ENCODE measurements at places on chromosomes 7 and 10.

DNA sequence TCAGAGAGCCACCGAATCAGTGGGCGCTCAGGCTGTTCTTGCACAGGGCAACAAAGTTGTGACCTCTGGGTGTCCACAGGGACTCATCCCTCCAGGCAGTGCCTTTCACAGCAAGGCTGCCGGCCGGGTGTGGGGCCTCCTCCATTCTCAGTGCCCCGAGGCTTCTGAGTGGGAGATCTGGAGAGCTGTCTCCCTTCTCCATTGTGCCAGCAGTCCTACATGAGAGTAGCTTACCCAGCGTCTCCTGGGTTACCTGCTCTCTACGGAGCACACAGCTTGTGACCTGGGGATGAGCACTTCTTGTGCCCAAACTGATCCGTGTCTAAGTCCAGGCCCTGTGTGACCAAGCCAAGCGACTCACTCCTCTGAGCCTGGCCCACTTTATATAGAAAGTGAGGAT is 240.9 kb upstream of the GRB10 start:
- DNase-seq: no peak

DNA sequence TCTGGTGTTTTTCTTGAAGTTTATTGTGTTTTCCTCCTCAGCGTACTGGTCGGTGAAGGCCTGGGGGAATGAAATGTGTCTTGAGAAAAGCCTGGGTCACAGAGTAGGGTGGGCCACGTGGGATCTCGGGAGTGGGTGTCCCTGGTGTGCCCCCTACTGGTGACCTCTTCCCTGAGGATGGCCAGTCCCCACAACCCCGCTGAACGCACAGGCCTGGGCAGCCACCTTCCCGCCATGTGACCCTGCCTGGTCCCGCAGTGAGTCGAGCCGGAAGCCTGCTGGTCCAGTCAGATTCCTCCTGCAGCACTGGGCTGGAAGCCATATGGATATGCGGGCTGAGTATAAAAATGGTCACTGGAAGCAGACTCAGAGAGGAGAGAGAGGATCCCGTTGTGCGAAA is 52.9 kb upstream of the GNA12 start:
- no peak for DNase-seq

DNA sequence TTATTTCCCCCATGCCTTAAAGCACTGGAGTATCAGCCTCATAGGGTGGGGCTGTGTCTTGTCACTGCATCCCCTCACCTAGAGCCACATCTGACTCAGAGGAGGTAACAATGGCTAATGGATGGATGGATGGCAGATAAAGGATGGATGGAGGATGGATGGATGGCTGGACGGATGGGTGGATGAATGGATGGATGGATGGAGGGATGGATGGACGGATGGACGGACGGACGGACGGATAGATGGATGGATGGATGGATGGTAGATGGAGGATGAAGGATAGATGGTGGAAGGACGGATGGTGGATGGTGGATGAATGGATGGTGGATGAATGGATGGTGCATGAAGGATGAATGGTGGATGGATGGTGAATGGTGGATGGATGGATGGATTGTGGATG is 77.2 kb downstream of the PDGFA start:
- no peak for DNase-seq

DNA sequence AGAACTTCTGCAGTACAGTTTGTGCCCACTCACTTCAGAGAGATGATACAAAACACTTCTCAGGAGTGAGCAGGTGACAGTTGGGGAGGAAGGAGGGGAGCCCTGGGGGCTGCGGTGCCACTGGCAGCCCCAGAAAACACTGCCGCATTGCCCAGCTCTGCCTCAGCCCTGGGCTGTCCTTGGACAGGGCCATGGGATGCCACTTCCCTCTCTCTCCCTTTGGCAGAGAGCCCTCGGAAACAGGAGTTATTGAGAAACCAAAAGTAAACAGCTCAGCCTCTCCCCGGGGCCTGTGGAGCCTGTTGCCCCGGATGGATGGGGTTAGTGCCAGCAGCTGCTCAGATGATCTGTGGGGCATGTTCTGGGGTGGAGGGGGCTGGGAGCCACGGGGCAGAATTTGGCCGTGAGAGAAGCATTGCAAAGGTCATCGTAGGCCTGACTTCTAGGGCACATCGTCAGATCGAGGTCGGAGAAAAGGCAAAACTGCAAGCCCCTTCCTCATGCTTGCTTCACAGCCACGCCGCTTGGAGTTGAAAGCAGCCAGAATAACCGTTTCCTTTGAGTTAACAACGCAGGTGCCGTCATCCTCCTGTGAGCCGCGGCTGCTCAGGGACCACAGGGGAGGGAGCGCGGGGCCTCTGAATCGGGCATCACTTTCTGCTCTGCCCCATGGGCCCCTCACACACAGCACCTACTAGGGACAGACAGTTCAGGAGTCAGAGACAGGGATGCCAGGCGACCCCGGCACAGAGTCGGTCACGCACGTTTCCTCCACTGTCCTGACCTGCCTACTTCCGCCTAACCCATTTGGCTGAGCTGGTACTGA is 256.4 kb downstream of the CAMK1D start:
- DNase-seq: peak; percentile 17

DNA sequence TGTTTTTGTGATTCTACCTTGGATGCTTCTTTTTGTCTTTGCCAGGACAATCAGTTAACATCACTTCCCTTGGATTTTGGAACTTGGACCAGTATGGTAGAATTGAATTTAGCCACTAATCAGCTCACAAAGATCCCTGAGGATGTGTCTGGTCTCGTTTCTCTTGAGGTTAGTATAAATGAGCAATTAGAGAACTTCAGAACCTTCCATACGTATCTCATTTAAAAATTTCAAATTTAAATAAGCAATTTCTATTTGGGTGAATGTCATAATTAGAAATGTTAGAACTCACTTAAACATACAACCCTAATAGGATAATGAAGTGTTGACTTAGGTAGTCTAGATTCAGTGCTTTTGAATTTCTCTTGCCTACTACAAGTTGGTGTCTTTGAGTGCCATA is 69.3 kb upstream of the ADRA2A start:
- DNase-seq: no peak

DNA sequence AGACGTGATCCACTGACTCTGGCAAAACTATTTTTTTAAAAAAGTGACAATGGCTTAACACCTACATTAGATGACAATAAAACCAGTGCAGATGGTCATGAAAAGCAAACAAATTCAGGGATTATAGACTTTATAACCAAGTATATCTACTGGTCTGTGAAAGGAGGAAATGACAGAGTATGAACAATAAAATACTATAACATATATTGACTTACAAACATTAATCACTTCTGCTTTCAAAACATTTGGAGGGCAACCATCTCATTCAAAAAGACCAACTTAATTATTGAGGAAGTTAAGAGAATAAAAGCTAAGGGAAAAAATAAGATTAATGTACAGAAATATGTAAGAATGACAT is 34.8 kb downstream of the JMJD1C start:
- DNase-seq: no peak

GRCh38 chr7:149823631-149824199 is 14.5 kb upstream of the ZNF862 start:
- DNase-seq: no peak

- DNase-seq: no peak
Measured at GRCh38 chr10:51716981-51717380, 17.6 kb upstream of the CSTF2T start.

Data from activated T-helper 9 cell treated with anti-CD3 and anti-CD28 coated beads, Interleukin-2, amount 50 U/mL, for 16 hours (primary cell).